ENCODE measurements at places on chromosomes 13 and 19.

DNA sequence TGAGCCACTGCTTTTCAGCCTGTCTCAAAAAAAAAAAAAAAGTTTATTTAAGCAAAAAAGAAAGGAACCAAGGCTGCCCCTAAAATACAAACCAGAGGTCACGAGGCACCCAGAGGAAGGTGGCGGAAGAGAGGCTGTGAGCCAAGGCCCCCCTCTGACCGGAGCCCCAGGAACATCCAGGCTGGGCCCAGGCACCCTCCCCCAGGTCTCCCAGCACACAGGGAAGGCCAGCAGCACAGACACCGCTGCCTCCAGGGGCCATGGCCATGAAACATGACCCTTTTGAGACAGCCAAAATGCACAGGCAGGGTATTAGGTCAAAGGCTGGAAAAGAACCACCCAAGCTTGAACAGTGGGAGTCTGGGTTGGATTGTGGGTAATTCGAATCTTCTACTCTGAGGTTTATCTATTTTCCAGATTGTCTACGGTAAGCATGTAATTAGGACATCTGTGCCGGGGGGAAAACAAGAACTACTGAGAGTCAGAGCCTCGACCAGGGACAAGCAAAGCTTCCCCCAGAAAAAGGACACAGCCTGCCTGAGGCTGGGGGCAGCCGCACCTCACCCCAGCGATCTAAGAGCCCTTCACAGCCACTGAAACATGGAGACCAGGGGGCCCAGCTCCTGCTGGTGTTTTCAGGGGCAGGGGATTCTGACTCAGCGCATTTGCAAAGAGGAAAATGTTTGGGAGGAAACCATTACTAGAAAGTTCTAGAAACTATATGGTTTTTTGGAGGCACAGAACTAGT is 8.4 kb downstream of the PEX11G start:
- DNase-seq, result no peak

DNA sequence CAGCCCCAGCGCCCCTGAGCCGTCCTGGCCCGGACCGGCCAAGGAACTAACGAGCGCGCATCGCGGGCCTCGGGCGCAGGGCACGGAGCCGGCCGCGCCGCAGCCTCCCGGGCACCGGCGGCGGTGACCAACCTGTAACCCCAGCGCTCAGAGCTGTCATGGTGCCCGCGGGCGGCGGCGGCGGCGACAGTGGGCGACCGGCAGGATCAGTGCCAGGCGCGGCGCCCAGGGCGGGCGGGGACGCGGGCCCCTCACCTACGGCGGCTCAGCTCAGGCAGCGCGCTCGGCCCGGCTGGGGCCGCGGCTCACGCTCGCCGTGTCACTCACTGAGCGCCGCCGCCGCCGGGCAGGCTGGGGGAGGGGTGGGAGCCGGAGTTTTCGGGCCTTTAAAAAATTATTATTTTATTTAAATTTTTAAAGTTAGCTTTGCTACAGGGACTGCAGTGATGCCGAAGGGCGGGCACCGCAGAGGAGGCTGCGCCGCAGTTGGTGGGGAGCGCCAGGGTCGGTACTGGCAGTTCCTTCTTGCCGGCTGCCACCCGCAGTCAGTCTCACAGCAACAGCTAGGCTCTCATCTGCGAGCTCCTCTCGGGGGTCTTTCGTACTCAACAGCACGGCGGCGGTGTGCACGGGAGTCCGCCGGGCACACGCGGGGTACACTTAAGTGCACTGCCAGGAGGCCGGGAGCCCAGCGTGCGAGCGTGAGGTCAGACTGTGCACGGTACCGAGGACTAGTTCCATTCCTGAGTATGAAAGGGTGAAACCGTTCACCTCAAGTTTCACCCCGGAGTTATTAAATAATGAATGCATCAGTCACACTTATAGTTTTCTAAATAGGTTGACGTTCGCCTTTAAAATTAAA is at the start of gene NALCN:
NALCN (minus strand) TSS at position 328 of the 862 bp plus-strand sequence. CDS start 17,382 bp downstream, outside the sequence.
- no peak for DNase-seq

DNA sequence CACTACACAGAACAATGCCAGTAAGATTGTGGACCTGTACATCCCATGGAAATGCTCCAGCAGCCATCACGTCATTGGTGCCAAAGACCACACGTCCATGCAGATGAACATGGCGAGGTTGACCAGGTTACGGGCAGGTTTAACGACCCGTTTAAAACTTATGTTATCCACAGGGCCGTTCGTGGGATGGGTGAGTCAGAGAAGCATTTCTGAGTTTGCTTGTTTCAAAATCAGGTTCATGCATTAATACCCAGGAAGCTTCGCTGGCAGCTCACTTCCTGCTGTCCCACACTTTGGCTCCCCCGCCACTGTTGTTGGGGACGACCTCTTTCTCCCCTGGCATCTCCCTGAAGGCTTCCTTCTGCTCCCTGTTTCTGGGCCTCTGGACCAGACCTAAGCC is 194.1 kb downstream of the USP12 start:
- no peak for DNase-seq

GRCh38 chr13:110723598-110723997 is 10.1 kb downstream of the ING1 start:
- DNase-seq, result no peak

- no peak for DNase-seq
Measured at GRCh38 chr13:77515785-77516184, 19.7 kb upstream of the SCEL start.

GRCh38 chr13:35256459-35257148 is 219.9 kb downstream of the MAB21L1 start:
- DNase-seq, result no peak

GRCh38 chr13:77360032-77360685 is 33.3 kb upstream of the MYCBP2 start:
- no peak for DNase-seq

GRCh38 chr13:25733001-25733491 is 318.8 kb downstream of the SHISA2 start:
- no peak for DNase-seq

GRCh38 chr19:50460161-50460765 is 16.0 kb upstream of the EMC10 start:
- peak; percentile 49 for DNase-seq

GRCh38 chr13:27001705-27002104 is 169.9 kb downstream of the USP12 start:
- no peak for DNase-seq

GRCh38 chr13:31962731-31963370 is 68.7 kb upstream of the FRY start:
- peak; percentile 8 for DNase-seq

GRCh38 chr13:50761406-50761805 is 82.1 kb downstream of the DLEU7 start:
- DNase-seq, result no peak

GRCh38 chr13:50613356-50613831 is 230.1 kb downstream of the DLEU7 start:
- DNase-seq, result no peak

DNA sequence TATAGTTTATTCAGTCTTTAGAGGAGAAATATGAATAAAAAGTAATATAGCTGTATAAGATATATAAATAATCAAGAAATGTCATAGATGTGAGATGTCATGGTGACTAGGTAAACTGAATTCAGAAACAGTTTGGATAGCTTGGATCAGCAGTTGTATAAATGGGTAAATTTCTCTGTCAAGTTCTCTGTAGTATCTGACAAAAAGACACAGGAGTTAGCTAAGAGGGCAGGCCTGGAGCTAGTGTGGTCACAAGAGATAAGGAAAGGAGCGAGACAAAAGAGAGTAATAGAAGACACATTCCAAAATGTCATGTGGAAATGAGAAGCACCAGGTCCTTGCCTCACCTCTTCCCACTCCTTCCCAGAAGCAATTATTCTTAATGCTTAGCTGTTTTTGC is 349.0 kb downstream of the LMO7 start:
- no peak for DNase-seq

DNA sequence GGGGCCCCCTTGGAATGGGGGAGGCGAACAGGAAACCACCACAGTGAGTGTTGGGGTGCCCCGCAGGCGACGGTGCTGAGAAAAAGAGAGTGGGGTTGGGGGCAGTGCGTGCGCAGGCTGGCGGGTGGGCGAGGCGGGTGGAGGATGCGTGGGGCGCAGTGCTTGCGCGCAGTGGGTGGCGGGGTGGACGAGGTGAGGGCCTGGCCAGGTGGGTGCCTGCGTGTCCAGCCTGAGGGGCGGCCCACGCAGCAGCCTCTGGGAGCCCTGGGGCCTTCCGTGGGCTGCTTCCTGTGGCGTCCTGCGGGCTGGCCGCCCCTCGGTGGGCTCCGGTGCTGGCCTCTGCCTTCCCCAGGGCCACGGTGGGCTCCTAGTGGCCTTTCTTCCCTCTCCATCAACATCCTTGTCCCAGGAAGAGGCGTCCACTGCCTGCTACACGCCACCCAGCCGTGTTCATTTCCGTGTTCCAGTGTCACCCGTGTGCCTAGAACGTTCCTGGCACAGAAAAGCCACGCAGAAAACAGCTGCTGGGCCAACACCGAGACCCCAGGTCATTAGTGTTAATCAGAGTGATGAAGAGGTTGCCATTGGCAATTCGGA is 7.1 kb downstream of the ATP11A start:
- no peak for DNase-seq

DNA sequence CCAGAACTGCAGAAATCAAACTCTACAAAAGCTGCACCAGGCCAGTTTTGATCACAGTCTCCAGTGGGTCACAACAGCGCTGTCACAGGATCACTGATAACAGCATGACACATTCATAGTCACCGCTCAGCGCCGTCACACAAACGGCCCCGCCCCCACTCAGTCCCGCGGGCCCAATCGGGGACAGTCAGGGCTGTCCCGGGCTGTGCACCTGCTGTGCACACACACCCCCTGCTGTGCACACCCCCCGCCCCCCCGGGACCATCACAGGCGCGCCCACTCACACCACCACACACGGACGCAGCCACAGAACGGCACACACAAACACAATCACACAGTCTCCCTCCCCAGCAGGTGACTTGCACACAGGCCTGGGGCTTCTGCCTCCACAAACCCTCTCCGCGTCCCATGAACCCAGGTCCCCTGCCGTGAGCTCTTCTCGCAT is 435 bp upstream of the ZNF382 start:
- DNase-seq, result no peak

Measured in HuH-7 (cell line).